Brain (organoid and tissue), 16 donors: ENCODE measurements at places on chromosomes 5 and 9.
A peak's percentile ranks its signal among the peaks of the same experiment; 100 is the strongest.

DNA sequence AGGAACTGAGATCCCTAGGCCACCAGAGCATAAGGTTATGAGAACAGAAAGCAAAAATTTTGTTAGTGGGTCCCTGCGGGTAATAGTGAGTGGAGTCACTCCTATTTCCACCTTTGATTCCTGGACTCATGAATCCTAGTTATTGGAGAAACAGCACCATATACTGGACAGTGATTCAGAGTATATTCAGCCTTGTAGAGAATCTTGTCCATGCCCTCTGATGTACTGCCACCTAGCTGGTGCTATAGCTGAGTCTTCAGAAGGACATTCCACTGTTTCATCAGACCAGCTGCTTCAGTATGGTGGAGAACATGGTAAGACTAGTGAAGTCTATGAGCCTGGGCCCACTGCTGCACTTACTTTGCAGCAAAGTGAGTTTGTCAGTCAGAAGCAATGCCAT lies 25.0 kb upstream of the ITGA2 start:
- no peak for DNase-seq

DNA sequence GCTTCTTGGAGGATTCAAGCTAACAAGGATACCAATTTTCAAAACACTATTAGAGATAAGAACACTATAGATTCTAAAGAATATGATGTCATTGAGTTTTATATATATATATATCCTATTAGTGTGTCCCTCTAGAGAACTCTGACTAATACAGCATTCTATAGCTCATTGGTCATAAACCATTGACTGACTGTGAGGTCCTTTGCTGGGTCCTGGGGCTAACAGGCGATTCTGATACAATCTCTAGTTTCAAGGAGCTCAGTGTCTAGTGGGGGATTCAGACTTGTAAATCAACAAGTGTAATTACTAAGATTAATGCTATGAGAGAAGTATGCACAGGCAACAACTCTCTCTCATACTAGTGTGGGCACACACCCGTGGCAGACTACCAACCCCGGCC lies 234.5 kb downstream of the DENND1A start:
- DNase-seq = no peak

DNA sequence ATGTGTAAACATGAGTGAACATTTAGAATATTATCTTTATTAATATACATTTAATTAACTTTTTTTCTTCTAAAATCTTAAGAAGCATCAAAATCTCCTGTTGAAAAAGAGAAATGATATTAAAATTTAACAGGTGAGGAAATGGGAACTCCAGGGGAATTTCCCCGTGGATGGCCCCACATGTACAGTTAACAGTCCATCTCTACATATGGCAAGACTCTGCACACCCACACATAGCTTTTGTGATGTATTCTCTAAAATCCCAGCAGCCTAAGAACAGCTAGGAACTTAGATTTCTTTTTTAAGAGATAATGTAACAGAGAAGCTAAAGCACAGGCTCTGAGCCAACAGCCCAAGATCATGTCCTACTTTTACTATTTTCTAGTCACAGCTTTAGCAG lies 556.3 kb upstream of the RGMB start:
- no peak for DNase-seq

DNA sequence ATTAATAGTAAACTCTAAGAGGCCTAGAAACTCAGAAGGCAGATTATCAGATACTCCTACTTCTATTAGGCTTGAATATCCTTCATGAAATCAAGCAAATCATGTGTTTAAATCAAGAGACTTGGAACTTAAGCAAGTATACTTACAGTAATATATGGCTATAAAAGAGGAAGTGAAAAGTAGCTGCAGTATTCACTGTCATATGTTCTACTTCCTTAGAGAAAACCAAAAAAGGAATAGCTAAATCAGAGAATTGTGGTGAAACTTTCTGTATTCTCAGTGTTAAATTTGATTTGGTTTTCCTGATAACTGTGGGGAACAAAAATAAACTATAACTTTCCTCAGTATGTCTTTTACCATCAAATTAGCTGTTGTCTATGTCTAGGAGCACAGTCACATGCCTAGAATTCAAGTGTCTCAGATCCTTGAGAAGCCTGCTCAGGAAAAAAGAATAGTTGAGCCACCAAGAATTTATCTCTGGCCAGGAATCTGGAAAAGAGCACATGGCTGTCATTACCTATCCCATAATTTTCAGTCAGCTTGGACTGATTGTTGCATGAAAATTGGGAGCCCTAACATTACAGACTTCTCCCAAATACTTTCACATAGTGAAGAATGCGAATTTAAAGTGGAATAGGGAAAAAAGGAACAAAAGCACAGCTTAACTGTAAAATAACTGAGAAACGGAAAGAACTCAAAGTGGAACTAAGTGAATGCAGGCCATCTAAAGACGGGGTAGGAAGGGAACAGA lies 1.7 kb downstream of the FKBP15 start:
- no peak for DNase-seq

DNA sequence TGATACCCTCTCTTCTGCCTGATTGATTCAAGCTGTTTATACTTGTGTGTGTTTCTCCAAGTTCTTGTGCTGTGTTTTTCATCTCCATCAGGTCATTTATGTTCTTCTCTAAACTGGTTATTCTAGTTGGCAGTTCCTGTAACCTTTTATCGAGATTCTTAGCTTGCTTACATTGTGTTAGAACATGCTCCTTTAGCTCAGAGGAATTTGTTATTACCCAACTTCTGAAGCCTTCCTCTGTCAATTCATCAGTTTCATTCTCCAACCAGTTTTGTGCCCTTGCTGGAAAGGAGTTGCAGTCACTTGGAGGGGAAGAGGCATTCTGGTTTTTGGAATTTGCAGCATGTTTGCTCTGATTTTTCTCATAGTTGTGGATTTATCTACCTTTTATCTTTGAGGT lies 126.2 kb upstream of the FTMT start:
- no peak for DNase-seq

GRCh38 chr5:172245703-172246125 lies 37.9 kb downstream of the UBTD2 start:
- peak; percentile 60 for DNase-seq

GRCh38 chr9:110170357-110171257 lies 37.4 kb downstream of the C9orf152 start:
- DNase-seq = peak; percentile 99

DNA sequence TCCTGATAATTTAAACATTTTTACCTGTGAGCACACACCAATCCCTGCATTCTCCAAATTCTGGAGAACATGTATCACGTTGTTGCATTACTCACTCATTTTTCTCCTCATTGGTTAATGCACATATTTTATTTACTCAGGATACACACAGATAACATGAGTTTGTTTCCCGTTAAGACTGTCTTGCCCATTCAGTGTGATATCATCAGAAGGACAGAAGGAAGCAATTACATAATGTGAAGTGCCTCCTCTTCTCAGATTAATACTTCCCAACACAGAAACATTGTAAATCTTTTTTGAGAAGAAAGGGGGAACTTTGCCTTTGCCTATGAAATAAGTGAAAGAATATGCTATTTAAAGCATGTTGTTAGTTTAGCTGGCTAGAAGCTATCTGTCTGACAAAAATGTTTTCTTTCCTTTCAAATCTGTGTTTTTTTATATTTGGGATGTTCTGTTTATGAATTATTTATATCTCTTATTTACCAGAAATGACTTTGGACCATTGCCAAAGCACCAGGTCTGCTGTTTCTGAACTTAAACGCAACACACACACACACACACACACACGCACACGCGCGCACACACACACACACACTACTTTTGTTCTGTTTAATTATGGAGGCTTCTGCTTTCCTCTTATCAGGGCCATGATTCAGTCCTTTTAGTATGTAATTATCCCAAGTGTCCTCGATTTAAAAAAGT lies 186.5 kb downstream of the CHSY3 start:
- no peak for DNase-seq

- no peak for DNase-seq
Observed at GRCh38 chr9:101381833-101382342, 2.9 kb downstream of the BAAT start.

- DNase-seq = no peak
Observed at GRCh38 chr9:19498015-19498414, 89.2 kb downstream of the ACER2 start.

GRCh38 chr5:134247428-134248224 lies 21.8 kb upstream of the PPP2CA start:
- peak; percentile 60 for DNase-seq

- DNase-seq = no peak
Observed at GRCh38 chr5:9781890-9782289, 151.7 kb upstream of the TAS2R1 start.

GRCh38 chr5:32379421-32379820 lies 65.1 kb downstream of the ZFR start:
- no peak for DNase-seq

DNA sequence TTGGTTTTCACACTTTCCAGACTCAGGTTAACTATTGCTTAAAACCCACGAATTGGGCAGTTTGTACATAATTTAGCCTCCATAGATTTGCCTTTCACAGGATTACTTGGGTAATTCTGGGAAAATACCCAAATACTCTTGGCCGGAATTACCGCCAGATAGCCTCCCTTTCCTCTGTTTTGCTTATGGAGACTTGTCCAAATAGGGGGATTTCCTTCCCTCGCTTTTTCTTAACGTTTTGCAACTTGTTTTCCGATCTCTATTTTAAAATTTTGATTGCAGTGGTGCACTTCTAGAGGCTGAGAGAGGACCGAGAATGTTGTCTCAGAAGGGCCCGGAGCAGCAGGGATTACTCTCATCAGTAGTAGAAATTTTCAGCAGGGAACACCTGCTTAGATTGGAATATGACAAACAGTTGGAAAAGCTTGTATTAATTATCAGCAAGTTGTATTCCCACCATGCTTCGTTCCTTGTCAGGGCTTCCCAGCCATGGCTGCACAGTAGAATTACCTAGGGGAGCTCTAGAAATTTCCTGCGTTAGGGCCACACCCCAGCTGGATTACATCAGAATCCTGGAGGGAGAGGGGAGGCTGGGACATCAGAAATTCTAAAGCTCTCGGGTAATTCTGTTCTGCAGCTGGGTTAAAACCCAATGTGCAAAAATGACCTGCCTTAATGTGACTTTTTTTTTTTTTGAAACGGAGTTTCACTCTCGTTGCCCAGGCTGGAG lies 329.1 kb downstream of the SH3GL2 start:
- no peak for DNase-seq

- no peak for DNase-seq
Observed at GRCh38 chr9:100731557-100731956, 153.7 kb downstream of the CAVIN4 start.

DNA sequence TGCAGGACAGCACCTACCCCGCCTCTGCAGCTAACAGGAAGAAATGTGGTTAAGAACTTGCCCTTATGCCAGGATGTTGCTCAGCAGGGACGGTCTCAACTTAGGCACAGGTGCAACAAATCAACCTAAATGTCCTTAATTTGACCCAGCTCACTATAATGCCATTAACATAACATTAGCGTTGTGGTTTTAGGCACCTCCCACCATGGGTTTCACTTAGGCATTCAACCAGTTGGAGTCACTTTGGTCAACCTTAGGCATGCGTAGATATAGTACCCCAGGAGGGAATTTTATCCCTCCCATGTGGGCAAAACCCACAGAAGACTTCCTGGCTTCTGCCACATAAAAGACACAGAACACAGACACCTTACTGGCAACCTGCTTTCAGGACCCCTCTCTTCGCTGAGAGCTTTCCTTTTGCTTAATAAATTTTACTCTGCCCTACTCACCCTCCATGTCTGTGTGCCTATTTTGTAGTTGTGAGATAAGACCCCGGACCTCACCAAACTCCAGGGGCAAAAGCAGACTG lies 8.7 kb upstream of the ERAP1 start:
- no peak for DNase-seq

- peak; percentile 83 for DNase-seq
Observed at GRCh38 chr9:123472862-123473614, 117.0 kb downstream of the CRB2 start.

GRCh38 chr5:155049569-155050383 lies 36.2 kb downstream of the KIF4B start:
- no peak for DNase-seq

DNA sequence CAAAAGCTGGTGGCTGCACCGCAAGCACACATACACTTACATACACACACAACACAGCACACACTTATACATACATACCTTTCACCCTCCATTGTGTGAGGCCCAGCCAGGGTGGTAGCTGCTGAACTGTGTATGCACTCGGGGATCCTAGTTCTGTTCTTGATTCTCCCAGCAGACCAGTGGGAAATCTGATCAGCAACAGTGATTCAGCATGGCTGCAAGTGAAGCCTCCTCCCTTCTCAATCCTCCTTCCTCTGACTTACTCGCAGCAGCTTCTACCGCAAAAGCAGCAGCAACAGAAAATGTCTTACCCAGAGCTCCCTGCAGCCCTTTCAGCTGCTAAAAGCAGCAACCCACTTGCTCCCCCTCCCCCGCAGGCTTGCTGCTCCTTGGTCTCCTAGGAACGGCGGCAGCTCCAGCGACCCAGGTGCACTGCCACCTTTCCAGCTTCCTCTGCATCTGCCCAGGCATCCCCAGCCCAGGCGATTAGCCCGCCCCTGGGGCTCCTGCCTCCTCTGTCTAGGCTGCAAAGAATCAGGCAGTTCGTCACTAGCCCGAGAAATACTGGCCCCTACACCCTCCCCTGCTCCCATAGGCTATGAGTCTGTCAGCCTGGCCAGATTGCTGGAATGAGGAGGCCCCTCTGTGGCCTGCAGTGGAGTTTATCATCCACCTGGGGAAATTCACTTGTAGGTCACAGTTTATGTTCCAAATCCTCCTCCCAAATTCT lies at the start of gene KLHL3:
KLHL3 (minus strand) TSS at position 535 of the 730 bp plus-strand sequence; CDS start at position 92, 443 bp downstream.
- DNase-seq = peak; percentile 71

- no peak for DNase-seq
Observed at GRCh38 chr9:134127616-134128015, 8.3 kb upstream of the WDR5 start.

- no peak for DNase-seq
Observed at GRCh38 chr9:126614455-126615244, 922 bp downstream of the LMX1B start.

- DNase-seq = no peak
Observed at GRCh38 chr9:108994695-108995094, 18.6 kb downstream of the CTNNAL1 start.

- no peak for DNase-seq
Observed at GRCh38 chr9:78788101-78788500, 491.2 kb downstream of the PSAT1 start.

GRCh38 chr5:172410160-172410559 lies 44.2 kb downstream of the SH3PXD2B start:
- DNase-seq = no peak

DNA sequence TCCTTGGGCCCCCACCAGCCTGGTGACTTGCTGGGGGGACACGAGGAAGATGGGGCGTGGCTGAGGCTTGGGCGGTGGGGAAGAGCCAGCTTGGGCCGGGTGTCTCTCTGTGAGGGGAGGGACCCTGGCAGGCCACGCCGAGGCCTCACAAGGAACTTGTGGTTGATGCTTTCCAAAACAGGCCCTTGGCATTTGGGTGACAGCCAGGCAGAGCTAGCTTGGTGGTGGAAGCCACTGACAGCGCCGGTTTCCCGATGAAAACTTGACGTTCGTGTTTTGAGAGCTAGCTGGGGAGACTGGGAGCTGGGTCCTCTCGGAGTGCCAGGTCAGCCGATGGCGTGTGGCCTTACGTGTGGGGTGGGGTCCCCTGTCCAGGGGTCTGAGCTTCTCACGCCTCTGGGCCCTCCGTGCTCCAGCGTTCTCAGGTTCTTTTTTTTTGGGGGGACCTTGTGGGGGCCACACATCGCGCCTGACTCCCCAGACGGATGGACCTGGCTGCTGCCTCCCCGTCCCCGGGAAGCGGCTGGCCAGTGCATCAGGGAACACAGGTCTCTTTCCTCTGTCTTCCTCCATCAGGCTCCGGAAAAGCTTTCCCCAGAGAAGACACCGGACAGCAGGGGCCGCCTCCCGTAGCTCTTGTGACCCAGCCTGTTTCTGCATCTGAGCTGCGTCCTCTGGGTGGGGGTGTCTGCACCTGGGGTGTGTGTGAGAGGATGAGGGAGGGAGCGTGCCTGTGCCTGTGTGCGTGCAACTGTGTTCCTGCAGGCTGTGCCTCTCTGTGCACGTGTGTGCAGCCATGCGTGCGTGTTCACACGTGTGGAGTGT lies 129.3 kb upstream of the LPCAT1 start:
- DNase-seq = peak; percentile 8
